Stimulated activated CD4-positive, alpha-beta T cell treated with anti-CD3 and anti-CD28 coated beads, Interleukin-1b, Interleukin-23, amount 100 ng/mL, for 24 hours (primary cell): ENCODE measurements at places on chromosomes 3 and 15.

GRCh38 chr15:31263751-31264558 is 62.7 kb upstream of the KLF13 start:
- peak; percentile 56 for DNase-seq

DNA sequence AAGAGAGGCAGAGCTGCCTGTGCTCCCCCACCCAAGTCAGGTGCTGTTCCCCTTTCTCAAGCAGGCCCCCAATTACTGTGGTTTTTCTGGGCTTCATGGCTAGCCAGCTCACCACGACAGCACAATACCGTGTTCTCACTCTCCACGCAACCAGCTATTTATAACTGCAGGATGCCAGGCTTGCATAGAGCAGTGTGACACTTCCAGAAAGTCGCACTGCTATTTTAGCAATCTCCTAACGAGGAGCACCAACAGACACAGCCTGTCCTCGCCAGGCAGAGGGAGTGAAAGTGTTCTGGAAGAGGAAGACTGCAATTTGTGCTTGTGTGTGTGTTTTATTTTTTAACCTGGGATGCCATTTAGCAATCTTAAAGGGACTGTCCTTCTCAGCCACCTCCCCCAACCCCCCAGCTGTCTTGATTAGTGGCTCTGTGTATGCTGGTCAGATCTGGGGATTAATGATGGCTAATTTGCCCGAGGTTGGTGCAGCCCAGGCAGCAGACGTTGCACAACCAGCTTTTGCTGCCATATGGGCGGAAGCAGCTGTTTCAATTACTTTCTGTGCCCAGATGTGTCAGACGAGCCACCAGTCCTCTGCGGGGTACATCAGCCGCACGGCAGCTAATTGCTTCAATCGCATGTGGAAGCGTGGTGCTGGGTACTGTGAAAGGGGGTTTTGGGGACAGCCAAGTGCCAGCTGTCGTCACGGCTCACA is 268.0 kb upstream of the ARRDC4 start:
- no peak for DNase-seq

- DNase-seq, result no peak
These were observed 21.9 kb downstream of the SLCO2A1 start for GRCh38 chr3:134007819-134008218.

GRCh38 chr3:65633018-65633638 is 405.6 kb downstream of the MAGI1 start:
- no peak for DNase-seq

DNA sequence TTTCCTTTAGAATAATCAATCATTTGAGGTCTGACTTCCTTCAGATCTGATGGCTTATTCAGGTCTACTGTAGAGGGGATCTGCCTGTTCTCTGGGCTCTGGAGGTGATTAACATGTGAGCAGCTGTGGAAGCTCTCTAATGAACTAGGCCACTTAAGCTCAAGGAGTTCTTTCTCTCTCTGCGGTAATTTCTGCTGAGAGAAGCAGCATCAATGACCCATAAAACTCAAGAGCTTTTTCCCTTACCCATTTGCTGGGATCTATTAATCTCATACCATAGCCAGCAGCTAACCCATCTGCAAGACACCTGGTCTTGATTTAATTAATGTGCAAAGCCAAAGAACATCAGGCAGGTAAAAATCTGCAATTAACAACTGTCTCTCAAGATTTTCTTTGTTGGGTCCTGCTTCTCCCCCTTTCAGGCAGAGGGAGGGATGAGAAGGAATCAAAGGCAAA is 73.2 kb upstream of the DLG1 start:
- DNase-seq, result no peak
